SHP77 treated with DMSO at 0.1 percent for 48 hours (cell line): ENCODE measurements at places on chromosomes 5 and 9.

GRCh38 chr9:24721621-24722020 lies 175.9 kb upstream of the IZUMO3 start:
- DNase-seq: no peak

DNA sequence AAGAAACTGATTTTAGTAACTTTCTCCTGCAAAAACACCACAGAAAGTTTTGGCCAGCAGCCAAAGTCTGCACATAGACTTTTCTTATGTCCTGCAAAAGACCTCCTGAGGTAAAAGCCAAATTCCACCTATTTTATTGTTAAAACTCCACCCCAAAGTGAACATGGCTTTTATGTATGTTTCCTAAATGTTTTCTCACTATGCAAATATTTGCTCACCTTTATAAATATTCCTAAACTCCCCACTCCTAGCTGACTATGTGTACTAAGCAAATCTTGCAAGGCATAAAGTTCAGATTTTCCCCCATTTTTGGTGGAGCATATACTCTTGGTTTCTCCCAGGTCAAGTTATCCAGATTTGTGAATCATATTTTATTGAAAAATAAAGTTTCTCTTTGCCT lies 446.2 kb downstream of the DNAH5 start:
- DNase-seq: no peak

DNA sequence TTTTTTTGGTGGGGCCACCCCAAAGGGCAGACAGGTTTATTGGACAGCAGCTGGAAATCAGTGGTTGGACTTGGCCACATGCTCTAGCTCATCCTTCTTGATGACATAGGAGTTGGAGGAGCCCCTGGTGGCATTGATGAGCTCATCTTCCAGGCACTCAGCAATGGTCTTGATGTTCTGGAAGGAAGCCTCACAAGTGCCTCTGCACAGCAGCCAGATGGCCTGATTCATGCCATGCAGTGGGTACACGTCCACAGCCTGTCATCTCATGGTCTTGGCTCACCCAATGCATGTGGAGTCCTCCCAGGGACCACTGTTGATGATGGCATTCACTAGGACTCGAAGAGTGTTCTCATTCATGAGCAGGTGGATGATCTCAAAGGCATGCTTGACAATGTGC lies 11.3 kb upstream of the RCL1 start:
- no peak for DNase-seq

DNA sequence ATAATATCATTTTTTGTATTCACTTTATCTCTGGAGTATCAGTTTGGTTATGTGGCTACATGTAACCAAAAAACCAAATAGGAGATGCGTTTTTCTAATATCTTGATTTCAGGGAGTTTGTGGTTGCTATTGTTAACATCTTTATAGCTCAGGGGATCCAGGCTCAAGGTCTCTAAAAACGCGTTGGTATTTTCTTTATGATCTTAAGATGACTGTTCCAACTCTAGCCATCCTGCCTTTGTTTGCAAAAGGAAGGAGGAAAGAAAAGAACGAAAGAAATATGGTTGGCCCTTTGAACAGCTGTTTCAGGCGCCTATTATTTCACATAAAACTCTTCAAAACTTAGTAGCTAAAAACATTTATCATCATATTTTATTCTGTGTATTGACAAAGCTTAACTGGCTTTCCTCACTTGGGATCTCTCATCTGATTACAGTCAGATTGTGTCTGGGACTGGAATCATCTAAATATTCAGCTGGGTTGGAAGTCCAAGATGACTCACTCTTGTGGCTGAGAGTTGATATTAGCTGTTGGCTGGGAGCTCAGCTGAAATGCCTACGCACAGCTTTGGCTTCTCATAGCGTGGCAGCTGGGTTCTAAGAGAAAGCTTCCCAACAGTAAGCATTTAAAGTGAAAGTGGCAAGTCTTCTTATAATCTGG lies 60.1 kb downstream of the FAM174A start:
- DNase-seq: no peak

GRCh38 chr5:90022002-90022710 lies 387.4 kb downstream of the CETN3 start:
- DNase-seq: no peak

GRCh38 chr5:37637165-37637845 lies 202.5 kb downstream of the GDNF start:
- DNase-seq: no peak

- DNase-seq: no peak
Observed at GRCh38 chr5:143065185-143065965, 295.2 kb downstream of the ARHGAP26 start.

- no peak for DNase-seq
Observed at GRCh38 chr9:83006378-83006777, 56.6 kb downstream of the RASEF start.

- DNase-seq: no peak
Observed at GRCh38 chr9:124708074-124708473, 63.0 kb downstream of the NR6A1 start.
